ENCODE measurements at places on chromosomes 12 and 14.
A peak's percentile ranks its signal among the peaks of the same experiment; 100 is the strongest.

- no peak for DNase-seq
These were observed 19.0 kb upstream of the KRAS start for GRCh38 chr12:25269701-25270100.

DNA sequence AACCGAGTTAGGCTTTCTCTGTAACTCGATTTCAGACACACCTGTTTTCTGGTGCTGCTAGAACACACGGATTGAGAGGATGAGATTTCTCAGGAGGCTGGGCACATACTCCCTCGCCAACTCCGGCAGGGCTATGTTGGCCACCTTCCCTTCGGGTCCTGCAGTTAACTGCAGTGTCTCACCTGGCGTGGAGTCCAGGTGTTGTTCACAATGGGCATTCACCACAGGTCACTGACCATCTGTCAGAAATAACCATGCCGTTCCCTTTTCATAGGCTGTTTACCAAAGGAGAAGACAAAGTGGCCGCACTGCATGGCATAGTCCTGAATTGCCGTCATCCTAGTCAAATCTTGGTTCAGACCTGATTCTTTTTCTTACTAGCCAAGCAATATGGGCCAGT lies 5.5 kb upstream of the KCNH3 start:
- no peak for DNase-seq

DNA sequence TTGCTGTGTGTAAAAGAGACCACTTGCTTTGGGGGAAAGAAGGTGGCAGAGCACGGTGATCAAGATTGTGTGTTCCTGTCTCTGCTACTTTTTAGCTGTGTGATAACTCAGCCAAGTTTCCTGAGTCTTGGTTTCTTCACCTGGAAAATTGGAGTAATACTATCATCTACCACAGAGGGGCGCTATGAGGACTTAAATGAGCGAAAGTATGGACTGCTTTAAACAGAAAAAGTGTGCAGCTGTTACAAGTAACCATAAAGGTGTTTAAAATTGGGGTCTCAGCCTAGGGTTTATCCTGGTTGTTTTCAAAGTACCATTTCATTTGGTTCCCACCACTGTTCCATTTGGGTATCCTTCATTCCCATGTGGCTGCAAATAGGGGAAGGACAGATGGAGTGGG lies 65.9 kb upstream of the WSCD2 start:
- DNase-seq = no peak

DNA sequence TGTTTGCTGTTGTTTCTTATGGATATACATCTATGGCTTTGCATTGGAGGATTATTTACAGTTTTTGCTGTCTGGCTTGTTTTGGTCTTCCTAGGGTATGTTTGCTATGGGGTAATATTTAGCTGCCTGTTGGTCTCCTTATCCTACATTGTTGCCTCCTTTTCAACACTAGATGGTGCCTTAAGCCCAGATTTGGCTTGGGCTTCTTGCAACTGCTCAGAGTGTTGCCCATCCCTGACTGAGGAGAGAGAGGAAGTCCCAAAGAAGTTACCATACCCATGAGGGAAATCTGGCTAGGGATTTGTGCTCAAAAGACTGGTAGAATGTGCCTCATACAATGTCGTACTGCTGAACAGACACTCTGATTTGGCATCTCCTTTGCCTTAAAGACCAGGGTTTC lies 94.6 kb upstream of the MUCL1 start:
- DNase-seq = peak; percentile 40

DNA sequence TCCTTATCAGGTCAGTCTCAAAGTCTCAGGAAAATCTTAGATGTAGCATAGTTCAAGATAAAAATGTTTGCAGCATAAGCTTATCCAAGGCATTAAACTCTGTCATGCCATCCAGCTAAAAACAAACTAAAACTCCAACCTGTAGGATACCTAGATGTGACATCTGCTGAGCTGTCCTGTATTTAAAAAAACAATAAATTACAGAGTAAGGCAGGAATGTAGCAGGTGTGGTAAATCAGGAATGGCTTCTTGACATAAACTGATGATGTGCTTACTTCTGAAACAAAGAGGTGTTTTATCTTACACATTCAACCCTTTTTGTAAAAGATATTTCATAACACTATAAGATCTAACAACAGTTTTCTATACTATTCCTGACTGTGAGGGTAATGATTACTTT lies 30.6 kb upstream of the DLGAP5 start:
- no peak for DNase-seq

Data from CD4-positive, alpha-beta T cell treated with Interleukin-17A for 1 hour (primary cell).